Stimulated activated CD4-positive, alpha-beta T cell treated with anti-CD3 and anti-CD28 coated beads, TNF-alpha, amount 100 ng/mL, for 1 hour (primary cell): ENCODE measurements at places on chromosomes 3 and 15.

- no peak for DNase-seq
Measured at GRCh38 chr3:145175626-145176025, 985.4 kb downstream of the PLOD2 start.

DNA sequence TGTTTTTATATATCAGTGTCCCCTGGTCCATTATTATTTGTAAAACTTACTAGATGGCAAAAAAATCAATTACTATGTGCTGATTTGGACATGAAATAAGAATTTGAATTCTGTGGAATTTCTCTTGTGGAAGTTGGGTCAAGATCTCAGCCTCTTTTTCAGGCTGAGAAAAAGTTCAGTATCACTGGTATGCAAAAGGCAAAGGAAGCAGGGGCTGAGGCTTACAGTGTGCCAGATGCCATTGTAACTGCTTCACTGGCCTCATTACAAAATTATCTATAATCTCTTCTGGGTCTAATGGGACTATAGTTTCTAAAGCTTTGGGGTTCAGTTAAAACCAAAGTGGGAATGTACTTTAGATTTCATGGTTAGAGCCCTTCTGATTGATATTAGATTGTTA, 125.9 kb upstream of the SLC7A14 start:
- DNase-seq = no peak

GRCh38 chr3:186477033-186477432, 67.1 kb downstream of the CRYGS start:
- no peak for DNase-seq

DNA sequence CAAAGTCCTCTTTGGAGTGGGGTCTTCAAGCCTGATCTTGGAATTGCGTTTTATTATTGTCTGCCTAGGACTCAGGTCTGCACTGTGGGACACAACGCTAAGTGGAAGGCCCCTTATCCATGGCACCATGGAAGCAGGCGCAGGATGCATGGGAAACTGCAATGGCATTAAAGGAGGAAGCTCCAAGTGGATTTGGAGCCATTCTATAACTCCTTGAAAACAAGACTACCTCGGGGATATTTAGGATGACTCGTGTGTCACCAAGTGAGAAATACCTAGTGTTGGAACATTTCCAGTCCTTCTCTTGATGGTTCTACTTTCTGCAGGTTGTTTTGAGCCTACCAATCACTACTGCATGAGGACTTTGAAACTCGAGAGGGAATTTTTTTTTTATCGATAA, 126.6 kb upstream of the ZBED2 start:
- no peak for DNase-seq

DNA sequence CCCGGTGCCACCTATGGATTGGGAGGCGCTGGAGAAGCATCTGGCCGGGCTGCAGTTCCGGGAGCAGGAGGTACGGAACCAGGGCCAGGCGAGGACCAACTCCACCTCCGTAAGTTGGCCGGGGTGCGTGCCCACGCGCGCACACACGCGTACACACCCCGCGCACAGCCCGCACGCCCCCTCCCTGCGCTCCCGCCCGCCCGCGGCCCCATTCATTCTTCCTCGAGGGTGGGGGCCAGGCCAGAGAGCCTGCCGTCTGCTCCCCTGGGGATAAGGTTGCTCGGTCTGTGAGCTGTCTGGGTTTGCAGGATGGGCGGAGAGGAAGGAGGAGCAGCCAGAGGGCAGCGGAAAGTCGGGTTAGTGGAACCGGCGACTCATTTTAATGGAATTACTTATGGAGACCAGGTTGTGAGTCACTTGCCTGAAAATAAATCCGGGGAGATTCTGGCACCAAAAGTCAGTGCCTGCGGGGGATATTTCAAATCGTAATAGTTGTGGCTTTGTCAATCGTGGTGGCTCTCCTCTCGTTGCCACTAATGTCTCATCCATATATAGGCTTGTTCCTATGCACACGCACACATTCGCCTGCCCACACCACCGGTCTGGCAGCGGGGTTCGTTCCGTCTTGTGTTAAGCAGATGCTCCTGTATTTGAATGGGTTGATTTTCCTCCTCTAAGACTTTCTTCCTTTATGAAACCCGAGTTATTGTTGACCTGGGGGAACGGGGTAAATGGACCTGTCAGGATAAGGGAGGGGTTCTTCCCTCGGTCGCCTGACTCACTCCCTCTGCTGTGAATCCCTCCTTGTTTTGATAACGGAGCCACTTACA, 223.4 kb upstream of the IL12A start:
- DNase-seq = no peak

DNA sequence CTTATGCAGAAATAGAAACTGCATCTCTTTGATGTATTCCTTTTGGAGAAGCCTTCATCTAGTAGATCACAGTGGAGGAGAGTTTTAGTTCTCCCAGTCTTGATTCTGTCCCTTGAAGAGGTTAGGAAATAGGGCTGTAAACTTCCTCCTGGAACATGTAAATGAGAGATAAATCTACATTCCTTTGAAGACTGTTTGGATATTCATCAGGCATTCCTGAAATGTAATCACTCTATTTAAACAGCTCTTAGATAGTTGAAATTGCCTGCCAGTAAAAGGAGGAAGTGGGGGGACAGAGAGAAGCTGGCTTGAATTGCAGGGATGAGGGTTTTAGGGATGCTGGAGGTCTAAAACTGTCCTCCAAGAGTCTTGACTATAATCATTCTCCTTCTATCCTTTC, 254.3 kb upstream of the LRRC3B start:
- DNase-seq = no peak

- no peak for DNase-seq
Measured at GRCh38 chr15:31499953-31500765, 173.5 kb downstream of the KLF13 start.

GRCh38 chr3:51389423-51390183, 1.5 kb upstream of the RBM15B start:
- peak; percentile 34 for DNase-seq

GRCh38 chr3:128317698-128318231, 148.9 kb downstream of the DNAJB8 start:
- DNase-seq = no peak

- no peak for DNase-seq
Measured at GRCh38 chr3:40793730-40794129, 269.0 kb downstream of the ZNF621 start.

DNA sequence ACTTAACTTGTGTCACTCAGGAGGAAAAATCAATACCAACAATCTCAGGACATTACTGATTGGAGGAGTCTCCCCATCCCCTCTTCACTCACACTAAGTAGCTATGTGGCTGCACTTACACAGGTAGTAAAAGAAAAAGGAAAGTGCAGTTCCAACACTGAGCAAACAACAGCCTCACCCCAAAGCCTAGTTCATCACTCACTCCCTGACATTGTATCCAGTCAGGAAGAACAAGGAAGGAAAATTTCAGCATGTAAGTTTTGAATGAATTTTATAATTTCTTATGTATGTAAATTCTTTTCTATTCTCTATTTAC, 273.4 kb downstream of the IGSF11 start:
- no peak for DNase-seq

DNA sequence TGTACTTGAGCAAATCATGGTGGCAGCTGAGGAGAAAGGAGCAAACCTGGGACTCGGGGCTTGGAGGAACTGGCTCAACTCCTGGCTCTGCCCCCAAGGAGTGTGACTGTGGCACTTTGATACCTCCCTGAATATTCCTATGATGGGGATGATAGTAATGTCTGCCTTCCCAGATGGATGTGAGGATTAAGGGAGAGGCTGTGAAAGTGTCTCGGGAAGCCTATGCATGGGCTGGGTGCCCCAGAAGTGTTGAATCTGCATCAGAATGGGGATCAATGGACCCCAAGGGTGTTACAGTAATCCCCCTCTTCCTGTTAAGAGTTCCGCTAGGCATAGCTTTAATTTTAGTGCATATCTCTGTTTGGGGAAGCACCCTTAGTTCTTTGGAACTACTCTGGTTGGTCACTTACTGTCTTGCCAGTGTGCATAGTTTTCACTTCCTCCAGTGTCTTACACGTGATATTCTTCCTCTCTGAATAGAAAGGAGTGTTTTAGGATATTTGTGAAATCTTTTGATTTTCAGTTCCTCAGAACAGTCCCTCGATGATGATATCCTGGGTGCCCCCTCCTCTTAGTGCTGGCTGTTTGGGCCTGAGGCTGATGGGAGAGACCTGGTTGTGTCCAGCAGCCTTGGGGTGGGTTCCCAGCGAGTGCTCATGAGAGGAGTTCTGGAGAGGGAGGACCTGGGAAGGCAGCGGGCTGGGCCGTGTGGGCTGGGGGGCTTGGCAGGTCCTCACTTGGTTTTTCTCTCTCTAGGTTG, 97.5 kb downstream of the CHDH start:
- no peak for DNase-seq

GRCh38 chr3:150830094-150830681, 67.2 kb upstream of the SIAH2 start:
- DNase-seq = no peak

DNA sequence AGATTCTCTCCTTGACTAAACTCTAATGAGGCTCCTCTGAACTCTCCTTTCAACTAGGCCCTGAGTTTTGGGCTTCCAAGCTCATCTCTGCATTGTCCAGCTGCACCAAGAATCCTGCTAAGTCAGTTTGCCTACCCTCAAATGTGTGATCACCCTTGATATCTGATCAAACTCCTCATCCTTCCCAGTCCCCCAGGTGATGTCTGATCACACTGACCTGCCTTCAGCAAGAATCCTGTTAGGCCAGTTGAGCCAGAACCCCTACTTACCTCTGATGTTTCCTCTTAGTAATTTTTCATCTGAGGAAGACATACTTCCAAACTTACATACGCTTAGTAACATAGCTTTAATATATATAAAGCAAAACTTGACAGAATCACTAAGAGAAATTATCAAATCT, 28.8 kb downstream of the SUMF1 start:
- DNase-seq = no peak

GRCh38 chr3:141969711-141970110, 93.3 kb downstream of the ATP1B3 start:
- DNase-seq = no peak

DNA sequence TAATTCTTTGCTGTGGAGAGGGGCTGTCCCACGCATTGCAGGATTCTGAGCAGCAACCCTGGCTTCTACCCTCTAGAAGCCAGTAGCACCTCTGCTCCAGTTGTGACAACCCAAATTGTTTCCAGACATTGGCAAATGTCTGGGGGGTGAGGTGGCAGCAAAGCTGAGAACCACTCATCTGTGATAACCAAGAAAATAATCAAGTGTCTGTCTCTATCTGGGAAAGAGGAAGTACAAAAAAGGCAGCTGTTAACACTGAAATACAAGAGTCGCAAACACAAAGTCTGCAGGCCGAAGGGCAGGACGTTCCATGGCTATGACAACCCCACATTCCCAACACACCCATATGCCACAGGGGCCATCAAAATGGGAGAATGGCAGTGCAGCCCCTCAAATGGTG, 42.2 kb upstream of the GNB5 start:
- no peak for DNase-seq

GRCh38 chr3:123758081-123758564, 126.0 kb downstream of the MYLK start:
- no peak for DNase-seq

DNA sequence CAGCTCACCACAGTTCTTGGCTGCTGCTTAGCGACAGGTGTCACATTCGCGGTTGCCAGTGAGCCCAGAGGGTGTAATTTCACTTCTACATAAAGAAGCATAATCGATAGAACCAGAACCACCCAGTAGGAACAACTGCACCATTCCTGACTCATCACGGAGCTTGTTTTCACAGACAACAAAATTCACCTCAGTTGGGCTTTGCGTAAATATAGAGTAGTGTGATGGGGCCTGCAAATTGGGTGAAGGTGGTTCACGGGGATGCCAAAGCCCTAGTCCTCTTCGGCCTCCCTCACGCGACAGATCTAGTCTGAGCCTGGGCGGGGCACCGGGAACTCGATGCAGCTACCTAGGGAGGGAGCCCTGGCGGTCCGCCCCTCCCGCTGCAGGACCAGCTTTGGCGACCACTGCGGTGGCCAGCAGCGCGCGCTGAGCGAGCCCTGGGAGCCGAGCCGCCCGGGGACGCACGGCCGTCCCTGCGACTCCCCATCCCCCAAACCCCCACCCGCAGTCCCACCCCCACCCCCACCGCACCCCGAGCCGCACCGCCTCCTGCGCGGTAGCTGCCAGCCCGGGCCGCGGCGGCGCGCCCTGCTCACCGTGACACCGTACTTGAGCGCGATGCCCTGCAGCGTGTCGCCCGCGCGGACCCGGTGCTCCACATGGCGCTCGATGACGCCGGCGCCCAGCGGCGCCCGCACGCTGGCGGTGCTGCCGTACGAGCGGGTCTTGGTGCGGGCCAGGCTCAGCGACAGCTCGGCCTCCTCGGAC, 519 bp downstream of the LYSMD2 start:
- DNase-seq = peak; percentile 39

- no peak for DNase-seq
Measured at GRCh38 chr15:57827971-57828370, 121.5 kb downstream of the POLR2M start.

DNA sequence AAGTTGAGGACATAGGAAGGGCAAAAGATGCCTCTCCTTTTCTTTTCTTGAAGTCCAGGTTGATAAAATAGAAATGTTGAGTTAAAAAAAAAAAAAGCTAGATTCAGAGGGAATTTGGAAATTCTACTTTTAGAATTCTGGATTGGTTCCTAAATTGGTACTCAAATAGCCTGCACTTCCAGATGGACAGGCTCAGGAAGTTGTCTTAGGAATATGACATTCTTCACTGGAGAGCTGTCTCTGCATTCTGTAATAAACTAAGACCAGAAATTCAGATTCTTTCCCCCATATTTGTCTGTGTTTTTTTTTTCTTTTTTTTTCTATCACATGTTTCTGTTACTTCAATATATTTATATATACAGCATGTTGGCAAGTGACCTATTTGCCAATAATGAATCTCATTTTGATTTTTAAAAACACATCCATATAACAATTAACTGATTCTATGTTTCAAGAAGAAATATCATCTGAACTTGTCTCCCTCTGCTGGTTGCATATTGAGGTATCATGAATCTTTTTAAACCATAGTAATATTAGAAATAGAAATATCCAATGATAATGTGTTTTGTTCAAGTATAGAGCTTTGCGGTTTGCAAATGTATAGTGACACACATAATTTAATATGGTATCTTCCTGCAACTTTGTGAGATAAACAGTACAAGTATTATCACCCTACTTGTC, 8.5 kb upstream of the LSAMP start:
- no peak for DNase-seq
